ENCODE measurements at places on chromosomes 13 and 19.
A peak's percentile ranks its signal among the peaks of the same experiment; 100 is the strongest.

DNA sequence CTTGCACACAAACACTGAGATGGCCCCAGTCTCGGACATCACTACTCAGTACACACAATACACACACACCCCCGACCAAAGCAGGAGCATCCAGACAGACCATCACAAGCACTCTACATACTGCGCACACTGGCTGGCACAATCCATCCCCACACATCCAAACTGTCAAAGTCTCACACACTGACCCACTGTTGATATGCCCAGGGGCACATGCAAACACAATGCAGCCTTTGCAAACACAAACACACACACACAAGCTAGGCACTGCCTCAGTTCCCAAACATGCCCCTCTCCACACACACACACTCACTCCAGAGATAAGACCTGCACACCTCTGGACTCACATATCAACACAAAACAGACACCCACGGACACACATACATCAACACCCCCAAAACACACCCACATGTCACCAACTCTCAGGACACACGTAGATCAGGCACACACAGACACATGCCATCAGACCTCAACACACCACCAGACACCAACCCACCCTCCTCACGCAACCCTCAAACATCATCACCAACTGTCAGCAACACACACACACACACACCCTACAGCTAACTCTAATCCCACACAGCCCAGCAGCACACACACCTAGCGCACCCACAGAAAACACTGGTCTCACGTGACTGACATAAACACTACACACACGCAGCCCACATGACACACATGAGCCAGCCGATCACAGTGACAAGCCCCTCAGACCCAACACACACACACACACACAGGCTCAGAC, 1.9 kb downstream of the BBC3 start:
- peak; percentile 68 for DNase-seq

- DNase-seq: no peak
Observed at GRCh38 chr19:35363001-35363590, 4.8 kb downstream of the FFAR3 start.

- DNase-seq: peak; percentile 75
Observed at GRCh38 chr19:11881151-11881800, 6.3 kb upstream of the ZNF69 start.

GRCh38 chr13:113616991-113617749, 32.6 kb downstream of the TFDP1 start:
- no peak for DNase-seq

DNA sequence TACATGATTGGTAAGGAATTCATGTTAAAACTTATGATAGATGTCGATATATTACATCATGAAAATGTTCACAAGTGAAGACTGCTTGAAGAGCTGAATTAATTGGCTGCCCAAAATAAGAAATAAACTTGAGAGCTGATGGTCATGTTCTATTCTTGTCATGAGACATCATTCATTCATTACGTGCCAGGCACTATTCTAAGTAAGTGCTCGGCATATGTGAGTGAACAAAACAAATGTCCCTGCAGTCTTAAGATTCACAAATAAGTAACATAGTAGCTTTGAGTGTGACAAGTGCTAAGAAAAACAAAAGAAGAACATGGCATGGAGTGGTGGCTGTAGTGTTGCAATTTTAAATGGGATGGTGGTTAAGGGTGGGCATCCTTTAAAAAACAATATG, 329.3 kb downstream of the SUCLA2 start:
- no peak for DNase-seq

GRCh38 chr13:57739089-57739488, 107.5 kb downstream of the PCDH17 start:
- DNase-seq: no peak

DNA sequence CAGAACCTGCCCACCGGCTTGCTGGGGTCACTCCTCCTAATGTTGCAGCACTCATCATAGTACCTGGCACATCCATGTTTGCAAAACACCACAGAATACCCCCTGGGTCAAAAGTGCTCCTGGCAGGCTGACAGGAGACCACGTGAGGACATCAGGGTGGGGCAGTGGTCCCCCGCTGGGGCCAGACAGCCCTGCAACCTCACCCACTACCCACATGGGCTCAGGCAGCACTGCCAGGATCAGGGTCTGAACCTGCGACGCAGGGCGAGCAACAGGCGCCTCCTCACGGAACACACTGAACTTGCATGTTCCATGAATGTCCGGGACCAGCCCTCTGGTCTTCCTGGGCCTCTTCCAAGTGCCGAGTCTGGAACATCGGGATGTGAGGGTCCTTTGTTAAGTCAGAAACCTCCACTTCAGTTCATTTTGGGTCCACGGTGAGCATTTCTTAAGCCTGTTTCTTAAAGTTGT, 1.4 kb upstream of the SLC7A9 start:
- DNase-seq: no peak

DNA sequence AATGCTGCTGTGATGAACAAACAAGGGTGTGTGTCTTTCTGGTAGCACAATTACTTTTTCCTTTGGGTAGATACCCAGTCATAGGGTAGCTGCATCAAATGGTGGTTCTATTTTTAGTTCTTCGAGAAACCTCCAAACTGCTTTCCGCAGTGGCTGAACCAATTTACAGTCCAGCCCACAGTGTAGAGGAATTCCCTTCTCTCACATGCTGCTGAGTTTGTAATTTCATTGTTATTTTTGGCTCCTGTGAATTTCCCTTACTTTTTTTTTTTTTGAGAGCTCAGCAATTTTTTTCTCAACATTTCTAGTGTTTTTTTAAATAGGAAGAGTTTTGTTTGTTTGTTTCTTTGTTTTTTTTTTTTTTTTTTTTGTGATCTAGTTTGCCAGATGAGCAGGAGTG, 37.5 kb upstream of the ADGRE1 start:
- no peak for DNase-seq

DNA sequence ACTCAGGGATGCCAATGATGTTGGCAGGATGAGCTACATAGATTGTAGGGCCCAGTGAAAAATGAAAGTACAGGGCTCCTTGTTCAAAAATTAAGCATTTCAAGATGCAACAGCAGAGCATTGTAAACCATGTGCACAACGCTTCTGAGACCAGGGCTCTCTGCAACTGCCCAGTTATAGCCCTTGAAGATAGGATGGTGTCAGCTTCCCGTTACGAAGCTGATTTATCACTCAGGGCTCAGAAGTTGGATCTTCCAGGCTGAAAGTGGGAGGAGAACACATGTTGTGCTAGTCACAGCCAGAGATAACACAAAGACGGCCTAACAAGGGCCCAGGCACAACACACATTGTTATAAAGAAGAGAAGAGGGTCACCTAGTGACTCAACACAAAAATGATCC, 466.7 kb downstream of the TUBA3C start:
- no peak for DNase-seq

- DNase-seq: no peak
Observed at GRCh38 chr19:56670961-56671612, 470 bp downstream of the ZNF835 start.

- no peak for DNase-seq
Observed at GRCh38 chr19:51598159-51598915, 27.3 kb downstream of the ZNF175 start.

GRCh38 chr13:49540552-49540951, 44.8 kb downstream of the PHF11 start:
- DNase-seq: no peak

- no peak for DNase-seq
Observed at GRCh38 chr19:46626446-46626845, 1.6 kb upstream of the PTGIR start.

DNA sequence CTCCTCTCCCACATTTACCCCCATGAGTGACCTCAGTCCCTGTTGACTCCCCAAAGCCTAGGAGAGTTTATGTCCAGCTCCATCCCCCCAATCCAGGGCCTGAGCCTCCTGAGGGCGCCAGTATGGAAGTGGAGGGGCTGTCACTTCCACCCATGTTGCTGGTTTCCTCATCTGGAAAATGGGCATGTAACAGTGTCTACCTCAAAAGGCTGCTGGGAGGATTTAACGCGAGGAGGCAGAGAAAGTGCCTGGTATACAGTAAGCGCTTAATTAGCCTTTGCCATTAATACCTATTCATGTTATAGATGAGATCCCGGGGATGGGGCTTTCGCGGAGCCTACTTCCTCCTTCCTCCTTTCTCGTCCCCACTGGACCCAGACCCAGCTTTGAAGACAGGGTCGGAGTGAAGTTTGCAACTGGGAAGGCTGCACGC, 476 bp downstream of the TYK2 start:
- DNase-seq: no peak

GRCh38 chr19:49186108-49186507, 28.5 kb downstream of the TRPM4 start:
- DNase-seq: no peak

DNA sequence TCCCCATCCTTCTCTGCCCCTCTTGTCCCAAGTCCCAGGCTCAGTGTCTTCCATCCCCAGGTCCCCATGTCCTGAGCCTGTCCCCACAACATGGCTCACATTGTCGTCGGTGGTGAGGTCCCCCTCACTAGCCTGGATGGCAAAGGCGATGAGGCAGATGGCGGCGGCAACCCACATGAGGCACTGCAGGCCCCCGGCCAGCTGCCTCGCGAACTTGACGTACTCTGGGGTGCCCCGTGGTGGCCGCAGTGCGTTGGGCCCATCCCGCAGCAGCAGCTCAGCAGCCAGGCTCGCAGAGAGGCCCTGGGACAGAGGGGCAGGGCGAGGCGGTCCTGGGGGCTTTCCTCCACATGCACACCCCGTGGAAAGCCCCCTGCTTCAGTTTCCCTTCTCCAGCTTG, 1.1 kb downstream of the ATP4A start:
- DNase-seq: no peak

GRCh38 chr19:58400316-58400915, 5.0 kb downstream of the RNF225 start:
- no peak for DNase-seq

GRCh38 chr13:99406799-99407201, 94.5 kb upstream of the TM9SF2 start:
- DNase-seq: no peak

GRCh38 chr19:38917921-38918491, 6.0 kb upstream of the CCER2 start:
- no peak for DNase-seq

DNA sequence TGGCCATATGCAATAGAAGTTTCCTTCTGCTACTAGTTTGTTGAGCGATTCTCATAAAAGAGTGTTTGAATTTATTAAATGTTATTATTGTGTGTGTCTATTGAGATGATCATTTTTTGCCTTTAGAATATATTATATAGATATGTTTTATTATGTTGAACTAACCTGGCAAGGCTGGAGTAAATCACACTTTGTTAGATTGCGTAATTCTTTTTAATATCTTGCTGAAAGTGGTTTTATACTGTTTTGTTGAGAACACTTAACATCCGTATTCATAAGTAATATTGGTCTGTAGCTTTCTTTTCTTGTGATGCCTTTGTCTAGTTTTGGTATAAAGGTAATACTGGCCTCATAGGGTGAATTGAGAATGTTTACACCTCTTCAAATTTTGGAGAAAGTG, 574.3 kb upstream of the PCDH20 start:
- DNase-seq: no peak

DNA sequence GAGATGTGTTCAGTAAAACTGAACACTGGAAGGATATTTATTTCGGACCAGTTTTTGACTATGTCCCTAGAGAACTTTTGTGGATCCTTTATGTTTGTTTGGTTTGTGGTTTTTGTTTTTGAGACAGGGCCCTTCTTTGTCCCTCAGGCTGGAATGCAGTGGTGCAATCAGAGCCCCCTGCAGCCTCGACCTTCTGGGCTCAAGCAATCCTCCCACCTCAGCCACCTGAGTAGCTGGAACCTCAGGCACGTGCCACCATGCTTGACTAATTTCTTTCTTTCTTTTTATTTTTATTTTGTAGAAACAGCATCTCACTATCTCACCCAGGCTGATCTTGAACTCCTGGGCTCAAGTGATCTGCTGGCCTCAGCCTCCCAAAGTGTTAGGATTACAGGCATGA, 955 bp upstream of the ZNF709 start:
- no peak for DNase-seq

DNA sequence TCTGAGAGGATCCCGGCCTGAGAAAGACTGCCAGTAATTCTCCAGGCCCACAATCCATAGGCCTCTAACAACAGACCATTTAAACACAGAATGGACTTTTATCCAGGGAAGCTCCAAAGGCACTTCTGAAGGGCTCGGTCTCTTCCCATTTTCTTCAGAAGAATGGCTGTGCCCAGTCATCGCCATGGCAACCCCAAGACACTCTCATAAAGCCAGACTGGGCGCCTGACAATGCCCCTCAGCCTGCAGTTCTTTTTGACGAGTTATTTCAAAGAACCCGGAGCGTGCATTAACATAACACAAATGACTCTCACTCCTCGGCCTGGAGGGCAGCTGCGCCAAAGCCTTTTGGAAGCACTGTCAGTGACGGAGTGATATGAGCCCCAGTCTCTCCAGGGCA, 61.0 kb downstream of the RASA3 start:
- no peak for DNase-seq

- DNase-seq: peak; percentile 86
Observed at GRCh38 chr13:41960637-41961465, at the start of gene VWA8. Gene VWA8, minus strand, starts transcription at chr13:41961109. Its CDS starts 94 bp downstream, at chr13:41961015.

- DNase-seq: no peak
Observed at GRCh38 chr13:65913173-65913572, 1317.0 kb downstream of the PCDH9 start.

- DNase-seq: no peak
Observed at GRCh38 chr19:5641171-5641570, 18.3 kb downstream of the SAFB start.

DNA sequence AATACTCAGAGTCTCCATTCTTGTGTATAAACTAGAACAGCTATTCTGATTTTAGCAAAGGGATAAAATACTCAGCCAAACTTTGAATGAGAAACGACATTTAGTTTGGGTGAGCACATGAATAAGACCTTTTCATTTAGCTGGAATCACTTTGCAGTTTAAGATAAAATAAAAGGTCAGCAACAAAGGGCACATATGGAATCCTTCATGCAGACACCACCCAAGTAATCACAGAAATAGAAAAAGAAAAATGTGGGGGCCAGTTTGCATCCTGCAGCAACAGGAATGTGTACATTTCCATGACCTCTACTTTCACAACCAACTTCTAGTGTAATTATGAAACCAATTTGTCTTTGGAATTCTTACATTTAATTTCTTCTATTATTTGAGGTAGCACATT, 1637.4 kb downstream of the PCDH9 start:
- DNase-seq: no peak

- no peak for DNase-seq
Observed at GRCh38 chr19:2497186-2497585, 21.3 kb downstream of the GADD45B start.

GRCh38 chr19:28024920-28025319, 1188.0 kb downstream of the UQCRFS1 start:
- DNase-seq: no peak

- no peak for DNase-seq
Observed at GRCh38 chr13:37869506-37869755, 141 bp downstream of the TRPC4 start.

- no peak for DNase-seq
Observed at GRCh38 chr19:29978080-29978479, 36.0 kb downstream of the URI1 start.

- DNase-seq: no peak
Observed at GRCh38 chr13:33258808-33259193, 26.8 kb downstream of the STARD13 start.

DNA sequence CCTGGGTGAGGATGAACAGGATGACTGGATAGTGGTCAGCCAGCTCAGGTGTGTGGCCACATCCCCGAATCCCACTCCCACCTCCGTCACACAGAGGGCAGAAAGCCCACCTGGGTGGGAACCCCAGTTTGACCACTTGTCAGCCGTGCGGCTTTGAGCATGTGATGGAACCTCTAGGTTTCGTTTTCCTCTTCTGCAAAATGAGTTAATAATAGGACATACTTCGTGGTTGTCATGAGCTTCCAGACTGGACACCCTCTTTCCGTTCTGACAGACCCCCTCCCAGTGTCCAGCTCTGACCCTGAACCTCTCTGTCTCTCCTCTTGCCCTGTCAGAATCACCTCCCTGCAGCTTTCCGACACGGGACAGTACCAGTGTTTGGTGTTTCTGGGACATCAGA, 1.8 kb downstream of the AXL start:
- no peak for DNase-seq

All from CD4-positive, alpha-beta T cell treated with Interleukin-21 for 1 hour (primary cell).